ENCODE measurements at places on chromosomes 6 and 20. TPM values are rescaled to one million over a fixed set of nuclear protein-coding genes. Genes with fewer than 3 reads are reported as not detected.

- DNase-seq: no peak
Measured at GRCh38 chr6:26330859-26331217, 34.2 kb upstream of the BTN3A2 start.

Gene PLCB4
- total RNA-seq: 29.1 TPM

DNA sequence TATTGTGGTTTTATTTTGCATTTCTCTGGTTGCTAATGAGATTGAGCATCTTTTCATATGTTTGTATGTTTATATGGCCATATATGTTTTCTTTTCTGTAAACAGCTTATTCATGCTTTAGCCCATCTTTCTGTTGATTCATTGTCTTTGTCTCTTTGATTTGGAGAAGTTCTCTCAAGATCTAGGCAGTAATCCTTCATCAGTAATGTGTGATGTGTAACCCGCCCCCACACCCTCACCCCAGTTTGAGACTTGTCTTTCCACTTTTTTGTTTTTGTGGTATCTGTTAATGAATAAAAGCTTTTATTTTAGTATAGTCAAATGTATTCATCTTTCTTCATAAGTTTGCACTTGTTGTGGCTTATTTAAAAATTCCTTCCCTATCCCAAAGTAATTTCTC is 26.0 kb downstream of the ZC3H12D start:
- DNase-seq: no peak

Gene LY6G6F
- total RNA-seq: not detected

DNA sequence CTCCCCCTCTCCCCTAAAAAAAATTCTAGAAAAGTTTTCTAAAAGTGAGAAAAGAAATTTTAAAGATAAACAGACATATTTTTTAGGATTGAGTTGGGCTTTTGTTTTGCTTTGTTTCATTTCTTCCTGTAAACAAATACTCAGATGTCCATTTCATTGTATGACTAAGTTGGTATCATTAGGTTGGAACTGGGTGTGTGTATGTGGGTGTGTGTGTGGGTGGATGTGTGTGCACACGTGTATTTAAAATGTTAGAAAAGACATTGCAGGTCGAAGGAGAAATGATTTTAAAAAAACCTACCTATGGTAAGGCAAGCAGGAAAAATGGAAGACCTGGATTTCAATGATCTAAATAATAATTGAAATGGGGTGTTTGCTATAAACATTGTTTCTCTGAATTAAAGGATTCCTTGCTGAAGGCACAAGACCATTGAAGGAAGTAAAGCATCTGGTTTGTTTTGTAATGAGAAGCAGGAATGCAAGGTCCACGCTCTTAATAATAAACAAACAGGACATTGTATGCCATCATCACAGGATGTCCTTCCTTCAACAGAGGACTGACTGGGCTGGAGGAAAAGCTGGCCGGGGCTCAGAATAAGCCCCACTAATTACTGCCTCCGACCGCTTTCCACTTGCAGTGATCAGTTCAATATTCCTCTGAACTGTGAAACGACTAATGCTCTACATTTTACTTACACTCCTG is 996 bp upstream of the PRDM1 start:
- no peak for DNase-seq

DNA sequence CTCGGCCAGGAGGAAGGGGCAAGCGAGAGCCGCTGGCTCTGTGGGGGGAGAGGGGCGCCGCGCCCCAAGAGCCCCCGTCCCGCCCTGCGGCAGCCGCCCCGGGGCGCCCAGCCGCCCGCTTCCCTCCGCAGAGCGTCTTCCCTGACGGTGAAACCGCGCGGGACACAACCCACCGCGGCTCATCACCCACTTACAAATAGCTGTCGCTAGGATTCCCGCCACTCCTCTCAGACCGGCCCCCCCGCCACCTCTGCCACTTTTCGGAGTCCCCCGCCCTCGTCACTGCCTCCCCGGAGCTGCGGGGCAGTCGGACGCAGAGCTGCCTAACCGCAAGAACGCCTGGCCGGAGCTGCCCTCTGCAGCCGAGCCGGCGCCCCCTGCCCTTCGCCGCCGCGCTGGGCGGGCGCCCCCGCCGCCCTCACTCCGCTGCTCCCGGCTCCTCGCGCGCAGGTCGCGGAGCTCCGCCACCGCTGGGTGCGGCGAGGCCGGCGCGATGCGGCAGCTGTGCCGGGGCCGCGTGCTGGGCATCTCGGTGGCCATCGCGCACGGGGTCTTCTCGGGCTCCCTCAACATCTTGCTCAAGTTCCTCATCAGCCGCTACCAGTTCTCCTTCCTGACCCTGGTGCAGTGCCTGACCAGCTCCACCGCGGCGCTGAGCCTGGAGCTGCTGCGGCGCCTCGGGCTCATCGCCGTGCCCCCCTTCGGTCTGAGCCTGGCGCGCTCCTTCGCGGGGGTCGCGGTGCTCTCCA is at the start of gene SLC35D3:
SLC35D3 (plus strand) TSS at position 366 of the 749 bp plus-strand sequence; CDS start at position 494, 128 bp downstream.
- DNase-seq: peak; percentile 42

- no peak for DNase-seq
Measured at GRCh38 chr6:157227202-157228166, 95.8 kb downstream of the TMEM242 start.

Gene DEFB132
- total RNA-seq: not detected

DNA sequence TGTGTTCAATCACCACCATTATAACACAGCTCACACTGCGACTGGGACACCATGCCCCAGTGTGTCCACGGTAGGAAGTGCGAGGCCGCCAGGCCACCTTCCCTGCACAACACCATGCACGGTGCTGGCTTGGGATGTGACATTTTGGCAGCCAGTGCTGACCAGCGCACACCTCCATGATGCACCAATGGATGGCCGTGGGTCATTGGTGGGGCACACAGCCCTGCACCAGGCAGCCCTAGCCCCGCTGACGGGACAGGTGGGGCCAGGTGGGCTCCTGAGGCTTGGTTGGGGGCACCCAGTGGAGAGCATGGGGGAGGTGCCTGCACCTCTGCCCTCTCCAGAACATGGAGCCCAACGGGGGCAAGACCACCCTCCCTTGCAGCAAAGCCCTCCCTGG is 18.2 kb upstream of the FRMD1 start:
- no peak for DNase-seq

GRCh38 chr20:13515796-13516558 is 122.8 kb downstream of the TASP1 start:
- DNase-seq: no peak

DNA sequence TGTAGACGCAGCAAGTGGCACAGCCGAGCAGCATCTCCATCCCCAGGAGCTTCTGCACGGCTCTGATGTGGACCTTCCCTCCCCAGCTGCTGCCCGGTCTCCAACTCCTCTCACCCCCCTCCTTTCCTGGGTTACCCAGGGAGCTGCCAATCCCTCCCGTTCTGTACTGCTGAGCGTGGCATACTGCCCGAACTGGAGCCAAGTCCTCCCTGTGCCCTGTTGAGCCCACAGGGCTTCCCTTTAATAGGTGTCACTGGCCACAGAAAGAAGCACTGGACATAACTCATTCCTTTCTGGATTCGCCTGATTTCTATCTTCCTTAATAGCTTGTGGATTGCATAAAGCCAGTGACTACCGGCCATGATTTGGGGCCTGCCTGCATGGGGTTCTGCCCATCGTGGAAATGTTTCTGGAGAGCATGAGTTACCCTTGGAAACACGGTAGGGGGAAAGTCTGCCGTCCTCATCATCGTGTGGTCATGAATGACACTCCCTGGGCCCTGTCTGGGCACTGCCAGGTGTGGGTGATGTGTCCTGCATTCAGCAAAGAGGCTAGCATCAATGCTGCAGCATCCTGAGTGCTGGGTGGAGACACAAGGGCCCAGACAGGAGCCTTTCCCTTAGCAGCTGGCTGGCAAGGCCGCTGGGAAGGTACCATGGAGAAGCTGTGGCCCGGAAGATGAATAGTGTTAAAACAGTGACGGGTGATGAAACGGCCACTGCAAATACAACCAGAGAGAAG is 189.7 kb downstream of the SYNDIG1 start:
- peak; percentile 60 for DNase-seq

DNA sequence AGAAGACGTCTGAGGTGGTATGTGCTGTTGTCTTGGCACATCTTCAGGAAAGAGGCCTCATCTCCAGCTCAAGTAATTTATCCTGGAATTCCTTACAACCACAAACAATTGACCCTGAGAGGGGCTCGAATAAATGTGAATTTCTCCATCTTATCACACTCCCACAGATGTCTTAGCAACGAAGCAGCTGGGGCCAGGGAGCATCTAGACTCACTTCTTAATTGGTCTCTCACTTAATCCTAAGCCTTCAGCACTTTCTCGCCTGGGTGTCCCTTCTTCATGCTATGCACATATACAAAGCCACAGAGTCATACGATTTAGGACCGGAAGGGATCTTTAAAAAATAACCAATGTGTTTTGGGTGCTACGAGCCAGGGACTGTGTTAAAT is 27.1 kb downstream of the PCK1 start:
- DNase-seq: no peak

DNA sequence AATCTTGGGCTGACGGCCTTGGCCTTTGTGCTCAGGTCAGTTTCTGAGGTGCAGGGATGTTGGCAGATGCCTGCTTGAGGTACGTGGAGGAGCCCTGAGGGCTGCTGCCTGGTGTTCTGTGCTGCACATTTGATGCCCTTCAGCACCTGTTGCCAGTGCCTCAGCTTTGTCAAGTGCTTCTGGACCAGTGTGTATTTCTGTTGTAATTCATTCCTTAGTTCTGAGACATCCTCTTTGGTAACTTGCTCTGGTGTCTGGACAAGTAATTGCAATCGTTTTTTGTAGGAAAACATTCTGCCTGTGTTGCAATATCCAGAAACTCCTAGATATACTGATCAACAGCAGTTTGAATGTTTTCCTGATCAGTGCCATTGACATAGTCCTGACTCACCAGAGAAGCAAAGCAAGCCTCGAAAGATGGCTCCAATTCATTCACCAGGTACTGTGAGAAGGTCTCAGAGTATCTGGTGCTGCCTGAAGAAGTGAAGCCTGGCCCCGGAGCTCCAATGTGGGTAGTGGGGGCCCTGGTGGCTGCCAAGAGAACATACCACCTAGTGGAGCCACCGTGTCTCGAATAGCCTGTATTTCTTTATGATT is 26.7 kb downstream of the ZNF337 start:
- DNase-seq: no peak

Measured in left ventricle myocardium superior (tissue), 1 donor.